CD4-positive, CD25-positive, alpha-beta regulatory T cell (primary cell): ENCODE measurements at places on chromosomes 7 and 10. TPM values are rescaled to one million over a fixed set of nuclear protein-coding genes. Genes with fewer than 3 reads are reported as not detected.

Gene CACNB2
- 0.39 TPM for total RNA-seq

Gene LIPK
- not detected for total RNA-seq

Gene KEL
- 1.1 TPM for total RNA-seq

Gene TRIM50
- not detected for total RNA-seq

Gene MBLAC1
- 4.0 TPM for total RNA-seq

Gene AOC1
- total RNA-seq, result not detected

Gene CPA4
- total RNA-seq, result not detected

DNA sequence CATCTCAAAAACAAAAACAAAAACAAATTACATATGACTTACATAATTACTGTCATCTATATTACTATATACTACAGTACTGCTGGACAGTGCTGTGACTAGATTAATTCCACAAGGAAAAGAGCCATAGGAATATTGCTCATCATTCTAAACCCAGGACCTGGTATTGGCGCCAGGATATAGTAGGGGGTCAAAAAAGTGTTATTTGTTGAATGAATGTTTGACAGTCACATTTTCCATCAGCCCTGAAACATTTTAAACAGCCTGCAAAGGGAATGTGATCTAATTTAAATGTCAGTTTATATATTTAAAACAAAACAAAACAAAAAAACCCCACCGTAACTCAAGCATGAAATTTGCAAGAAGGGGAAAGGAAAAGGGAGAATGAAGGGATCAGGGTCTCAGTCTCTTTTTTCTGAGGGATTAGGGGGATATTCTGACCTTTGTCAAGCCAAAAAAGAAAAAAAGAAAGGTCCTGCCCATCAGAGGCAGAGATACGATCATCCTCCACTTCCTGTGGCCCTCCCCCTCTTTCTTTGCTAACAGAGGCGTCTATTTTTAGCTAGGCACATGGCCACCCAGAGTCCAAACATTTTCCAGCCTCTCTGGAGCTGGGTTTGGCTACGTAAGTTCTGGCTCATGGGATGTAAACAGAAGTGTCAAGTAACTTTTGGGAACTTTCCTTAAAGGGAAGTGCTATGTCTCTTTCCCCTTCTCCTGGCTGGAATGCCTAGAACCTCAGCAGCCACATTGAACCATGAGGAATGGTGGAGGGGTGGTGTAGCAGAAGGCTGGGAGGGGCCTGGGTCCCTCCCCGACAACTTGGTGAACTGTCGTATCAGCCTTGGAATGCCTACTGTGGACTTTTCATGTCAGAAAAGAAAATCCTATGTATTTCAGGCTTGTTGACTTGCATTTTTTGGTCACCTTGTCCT lies 44.6 kb upstream of the DLG5 start:
- H3K4me1 ChIP-seq, result peaks cover 8% of the 10 kb centered on the region
- peak; percentile 39 for DNase-seq
- no peak overlapping the region for H3K27ac ChIP-seq

DNA sequence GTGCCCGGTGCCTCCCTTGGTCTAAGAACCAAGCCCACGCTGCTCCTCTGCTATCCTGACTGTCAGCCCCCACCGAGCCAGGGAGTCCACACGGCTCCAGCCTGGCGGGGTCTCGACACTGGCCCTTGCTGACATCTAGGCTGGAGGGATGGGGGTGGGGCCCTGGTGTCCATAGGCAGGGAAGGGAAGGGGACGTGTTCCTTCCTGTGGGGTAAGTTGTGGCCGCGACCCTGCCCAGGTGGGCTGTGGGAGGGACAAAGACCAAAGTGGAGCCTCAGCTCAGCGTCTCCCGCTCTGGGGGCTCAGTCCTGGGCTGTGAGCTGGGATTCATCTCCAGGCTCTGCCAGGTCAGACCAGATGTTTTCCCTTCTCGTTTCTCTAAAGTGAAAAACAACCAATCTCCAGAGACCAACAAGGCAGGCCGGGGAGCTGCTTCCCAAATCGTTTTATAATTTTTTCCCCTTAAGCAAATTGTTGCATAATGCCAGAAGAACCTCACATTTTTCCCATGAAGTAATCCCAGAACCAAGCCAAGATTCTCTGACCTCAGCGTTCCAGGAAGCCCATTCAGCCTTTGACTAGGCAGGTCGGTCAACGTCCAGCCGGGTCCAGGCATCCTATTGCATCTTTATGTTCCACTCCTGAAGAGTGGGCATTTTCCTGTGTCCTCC lies 101.2 kb downstream of the RGS10 start:
- no peak overlapping the region for H3K4me3 ChIP-seq
- H3K27me3 ChIP-seq, result no peaks in the 10 kb centered on the region
- DNase-seq, result no peak
- no peak overlapping the region for H3K27ac ChIP-seq
- H3K4me1 ChIP-seq, result no peaks in the 10 kb centered on the region
- H3K36me3 ChIP-seq, result peaks cover 25% of the 10 kb centered on the region

DNA sequence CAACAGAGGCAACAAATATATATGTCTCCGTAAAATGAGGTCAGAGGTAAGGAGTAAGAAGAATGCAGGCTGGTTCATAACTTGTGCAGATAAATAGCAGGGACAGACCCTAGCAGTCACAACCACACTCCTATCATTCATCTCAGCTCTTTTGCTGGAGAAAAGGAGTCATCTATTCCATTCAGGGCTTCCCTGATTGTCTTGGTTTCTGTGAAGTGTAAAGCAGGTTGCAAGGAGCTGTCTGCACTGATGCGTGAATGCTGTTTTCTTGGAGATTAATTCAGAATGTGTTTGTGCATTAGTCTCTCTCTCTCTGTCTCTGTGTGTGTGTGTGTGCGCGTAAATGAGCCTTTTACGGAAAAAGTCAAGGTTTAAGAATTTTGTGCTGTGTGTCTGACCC lies 643.3 kb upstream of the SORCS1 start:
- H3K4me3 ChIP-seq, result no peak overlapping the region
- H3K4me1 ChIP-seq, result no peaks in the 10 kb centered on the region
- DNase-seq, result no peak
- H3K27ac ChIP-seq, result no peak overlapping the region
- no peaks in the 10 kb centered on the region for H3K27me3 ChIP-seq

- H3K4me3 ChIP-seq, result no peak overlapping the region
- H3K4me1 ChIP-seq, result no peaks in the 10 kb centered on the region
- no peaks in the 10 kb centered on the region for H3K27me3 ChIP-seq
- H3K27ac ChIP-seq, result no peak overlapping the region
- no peak for DNase-seq
Observed at GRCh38 chr7:6654842-6655610, 17.9 kb downstream of the ZNF316 start.

DNA sequence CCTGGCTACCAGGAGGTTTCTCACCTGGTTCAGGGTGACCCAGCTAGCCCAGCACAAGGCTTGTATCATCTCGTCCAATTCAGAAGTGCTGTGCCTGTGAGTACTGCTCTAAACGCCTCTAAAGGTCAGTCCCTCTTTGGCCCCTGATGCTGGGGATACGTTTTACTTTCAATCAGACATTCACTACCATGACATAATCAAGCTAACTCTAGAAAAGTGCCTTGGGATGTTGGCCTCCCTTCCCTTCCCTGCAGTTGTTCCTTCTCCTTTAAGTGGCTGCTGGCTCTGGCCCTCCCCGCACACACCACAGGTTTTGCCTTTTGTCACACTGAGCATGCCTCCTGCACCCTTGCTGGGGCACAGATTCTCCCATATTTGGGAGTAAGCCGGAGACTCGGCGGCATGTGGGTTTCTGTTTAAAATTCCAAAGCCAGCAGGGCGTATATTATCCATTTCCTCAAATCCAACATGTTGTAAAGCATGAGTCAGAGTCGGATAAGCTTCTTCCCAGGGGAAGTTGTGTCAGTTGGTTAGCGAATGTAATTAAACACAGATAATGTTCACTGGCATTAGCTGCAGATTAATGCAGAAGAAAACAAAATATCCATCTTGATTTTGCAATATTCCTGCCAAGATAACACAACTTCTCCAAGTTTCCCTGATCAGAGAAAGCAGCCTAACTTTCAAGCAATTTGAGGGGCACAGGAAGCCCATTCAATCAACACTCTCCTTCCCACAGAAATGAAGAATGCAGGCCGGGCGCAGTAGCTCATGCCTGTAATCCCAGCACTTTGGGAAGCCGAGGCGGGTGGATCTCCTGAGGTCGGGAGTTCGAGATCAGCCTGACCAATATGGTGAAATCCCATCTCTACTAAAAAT lies 31.8 kb upstream of the VCL start:
- H3K4me1 ChIP-seq, result no peaks in the 10 kb centered on the region
- no peak overlapping the region for H3K27ac ChIP-seq
- no peak overlapping the region for H3K4me3 ChIP-seq
- no peaks in the 10 kb centered on the region for H3K27me3 ChIP-seq

- no peak overlapping the region for H3K27ac ChIP-seq
- no peaks in the 10 kb centered on the region for H3K36me3 ChIP-seq
- H3K27me3 ChIP-seq, result no peaks in the 10 kb centered on the region
- H3K4me1 ChIP-seq, result peaks cover 25% of the 10 kb centered on the region
- H3K4me3 ChIP-seq, result peak overlapping the region; percentile 54
- peak; percentile 62 for DNase-seq
Observed at GRCh38 chr7:150988230-150989226, 2.3 kb upstream of the NOS3 start.

- no peak for DNase-seq
- no peaks in the 10 kb centered on the region for H3K4me1 ChIP-seq
- no peaks in the 10 kb centered on the region for H3K27me3 ChIP-seq
- peaks cover 33% of the 10 kb centered on the region for H3K36me3 ChIP-seq
- H3K27ac ChIP-seq, result no peak overlapping the region
Observed at GRCh38 chr10:124963866-124964720, 22.2 kb downstream of the ZRANB1 start.

DNA sequence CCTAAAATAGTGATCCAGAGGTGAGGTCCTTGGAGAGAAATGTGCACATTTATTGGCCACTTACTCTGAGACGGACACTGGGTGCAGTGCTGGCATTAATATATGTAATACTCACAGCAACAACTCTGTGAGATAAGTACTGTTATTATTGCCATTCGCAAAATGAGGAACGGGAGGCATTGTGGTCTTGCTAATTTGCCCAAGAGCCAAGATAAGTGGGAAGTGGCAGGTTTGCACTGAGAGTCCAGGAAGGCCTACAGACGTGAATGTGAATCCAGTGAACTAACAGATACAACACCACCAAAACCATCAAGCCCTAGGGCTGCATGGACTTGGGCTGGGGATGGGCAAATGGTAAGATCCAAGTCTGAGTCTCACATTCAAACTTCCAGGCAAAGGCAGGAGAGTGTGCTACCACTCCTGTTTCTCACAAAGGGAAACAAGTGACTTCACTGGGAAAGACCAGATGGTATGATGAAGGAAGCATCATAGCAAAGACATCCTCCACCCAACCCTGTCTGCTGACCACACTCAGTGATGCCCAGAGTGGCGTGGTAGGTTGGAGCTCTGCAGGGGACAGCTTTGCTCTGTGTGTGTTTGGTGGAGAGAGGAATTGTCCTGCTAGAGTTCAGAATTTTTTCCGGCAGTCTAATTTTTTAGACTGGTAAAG lies 19.2 kb downstream of the TMEM273 start:
- H3K4me1 ChIP-seq, result no peaks in the 10 kb centered on the region
- no peaks in the 10 kb centered on the region for H3K36me3 ChIP-seq
- DNase-seq, result no peak
- H3K27ac ChIP-seq, result no peak overlapping the region
- H3K4me3 ChIP-seq, result no peak overlapping the region

DNA sequence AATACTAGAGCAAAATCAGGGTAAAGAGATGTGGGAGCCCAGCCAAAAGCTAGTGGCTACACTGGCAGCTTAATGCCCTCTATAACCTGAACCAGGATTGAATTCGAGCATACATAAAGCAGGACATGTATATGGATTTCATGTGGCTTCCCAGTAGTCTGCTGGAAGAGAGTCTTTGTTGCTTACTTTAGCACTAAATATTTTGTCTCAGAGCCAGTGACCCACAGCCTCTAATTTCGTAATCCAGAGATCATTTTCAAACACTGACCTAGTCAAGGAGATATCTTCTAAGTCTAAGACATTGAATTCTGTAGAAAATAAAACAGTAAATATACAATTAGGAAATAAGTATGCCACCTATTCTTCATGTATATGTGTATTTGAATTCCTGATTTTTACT lies 64.2 kb upstream of the GNAI1 start:
- DNase-seq, result no peak
- H3K36me3 ChIP-seq, result no peaks in the 10 kb centered on the region
- no peaks in the 10 kb centered on the region for H3K4me1 ChIP-seq
- no peak overlapping the region for H3K27ac ChIP-seq

- no peak overlapping the region for H3K4me3 ChIP-seq
- no peaks in the 10 kb centered on the region for H3K4me1 ChIP-seq
- DNase-seq, result no peak
- no peak overlapping the region for H3K27ac ChIP-seq
- H3K36me3 ChIP-seq, result no peaks in the 10 kb centered on the region
- no peaks in the 10 kb centered on the region for H3K27me3 ChIP-seq
Observed at GRCh38 chr10:30124704-30125103, 65.3 kb upstream of the JCAD start.

- H3K4me1 ChIP-seq, result no peaks in the 10 kb centered on the region
- H3K36me3 ChIP-seq, result peaks cover 65% of the 10 kb centered on the region
- DNase-seq, result no peak
- no peaks in the 10 kb centered on the region for H3K27me3 ChIP-seq
Observed at GRCh38 chr10:11936389-11937152, 106.0 kb downstream of the UPF2 start.

DNA sequence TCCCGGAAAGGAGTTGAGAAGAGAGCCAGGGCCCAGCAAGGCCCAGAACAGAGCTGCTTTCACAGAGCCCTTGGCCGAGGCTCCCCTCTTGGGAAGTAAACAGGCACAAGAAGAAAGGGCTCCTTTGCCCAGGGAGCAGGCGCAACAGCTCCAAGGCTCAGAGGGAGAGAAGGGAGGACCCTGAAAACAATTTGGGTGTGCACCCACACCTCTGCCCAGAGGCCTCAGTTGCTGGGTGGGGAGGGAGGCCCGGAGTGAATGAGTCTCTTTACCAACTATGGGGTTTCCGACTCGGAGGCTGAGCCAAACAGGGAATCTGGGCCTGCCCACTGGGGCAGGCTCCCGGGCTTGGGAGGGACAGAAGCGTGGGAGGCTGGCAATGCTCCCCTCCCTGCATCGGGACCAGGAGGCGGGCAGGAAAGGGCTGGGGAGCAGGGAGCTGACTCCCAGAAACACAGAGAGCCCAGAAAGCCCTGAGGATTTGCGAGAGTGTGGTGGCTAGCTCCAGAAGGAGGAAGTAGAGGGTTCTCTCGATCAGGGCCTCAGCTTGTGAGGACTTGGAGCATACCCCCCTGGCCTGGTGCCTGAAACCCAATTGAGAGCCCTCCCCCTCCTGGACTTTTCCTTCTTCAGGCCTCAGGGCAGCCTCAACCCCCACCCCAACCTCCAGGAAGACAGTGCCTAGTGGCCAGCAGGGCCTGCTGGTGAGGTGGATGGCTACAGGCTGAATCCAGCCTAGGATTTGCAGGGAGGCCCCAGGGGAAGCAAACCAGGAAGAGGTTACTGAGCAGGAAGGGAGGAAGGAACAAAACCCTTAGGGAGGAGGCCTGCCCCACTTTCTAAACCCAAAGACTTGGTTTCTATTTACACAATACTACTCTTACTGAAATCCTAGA lies 6.2 kb downstream of the C10orf105 start:
- no peaks in the 10 kb centered on the region for H3K27me3 ChIP-seq
- H3K36me3 ChIP-seq, result no peaks in the 10 kb centered on the region
- peaks cover 57% of the 10 kb centered on the region for H3K4me1 ChIP-seq
- H3K4me3 ChIP-seq, result peak overlapping the region; percentile 55

GRCh38 chr10:52517012-52517411 lies 202.9 kb downstream of the DKK1 start:
- H3K27me3 ChIP-seq, result no peaks in the 10 kb centered on the region
- H3K36me3 ChIP-seq, result no peaks in the 10 kb centered on the region
- no peak overlapping the region for H3K4me3 ChIP-seq
- no peaks in the 10 kb centered on the region for H3K4me1 ChIP-seq
- no peak for DNase-seq
- no peak overlapping the region for H3K27ac ChIP-seq

- no peak within 1 kb of the TSS for H3K27ac ChIP-seq
- H3K4me3 ChIP-seq, result no peak within 1 kb of the TSS
- no peaks in the 10 kb centered on the region for H3K4me1 ChIP-seq
Observed at GRCh38 chr10:20897146-20897825, at the start of gene NEBL. TSS of gene NEBL (minus strand) at chr10:20897311. CDS start at chr10:20897205, 106 bp downstream.
